Stimulated activated CD4-positive, alpha-beta T cell treated with anti-CD3 and anti-CD28 coated beads, Interleukin-4, amount 100 ng/mL, for 1 hour (primary cell): ENCODE measurements at places on chromosomes 2 and 18.

GRCh38 chr18:2568605-2569004, 2.7 kb downstream of the METTL4 start:
- no peak for DNase-seq

DNA sequence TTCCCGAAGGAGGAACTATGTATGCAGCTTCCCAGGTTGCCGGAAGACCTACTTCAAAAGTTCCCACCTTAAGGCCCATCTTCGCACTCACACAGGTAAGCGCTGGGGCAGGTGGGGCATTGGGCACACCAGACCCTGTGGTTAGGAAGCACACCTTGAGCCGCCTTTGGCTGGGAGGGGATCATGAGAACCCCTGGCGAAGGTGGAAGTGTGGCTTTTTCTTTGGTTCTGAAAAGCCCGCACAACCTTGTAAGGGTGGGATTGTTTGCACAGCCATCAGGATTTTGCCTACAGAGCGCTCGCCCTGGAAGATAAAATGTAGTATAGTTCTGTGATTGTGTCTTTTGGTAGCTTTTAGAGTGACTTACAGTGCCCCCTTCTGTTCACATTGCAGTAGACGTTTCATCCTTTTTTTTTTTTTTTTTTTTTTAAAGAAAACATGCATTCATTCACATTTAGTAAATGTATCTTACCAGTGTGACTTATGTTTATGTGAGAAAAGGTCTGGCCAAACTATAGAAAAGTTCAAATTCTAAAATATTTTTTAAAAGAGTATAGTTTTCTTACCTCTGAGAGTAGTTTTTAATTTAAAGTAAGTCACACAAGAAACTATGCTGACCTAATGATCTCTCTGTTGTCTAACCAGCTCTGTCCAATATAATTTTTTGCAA, 5.3 kb downstream of the KLF11 start:
- no peak for DNase-seq

GRCh38 chr2:240565333-240566202, 2.7 kb upstream of the RNPEPL1 start:
- peak; percentile 84 for DNase-seq

DNA sequence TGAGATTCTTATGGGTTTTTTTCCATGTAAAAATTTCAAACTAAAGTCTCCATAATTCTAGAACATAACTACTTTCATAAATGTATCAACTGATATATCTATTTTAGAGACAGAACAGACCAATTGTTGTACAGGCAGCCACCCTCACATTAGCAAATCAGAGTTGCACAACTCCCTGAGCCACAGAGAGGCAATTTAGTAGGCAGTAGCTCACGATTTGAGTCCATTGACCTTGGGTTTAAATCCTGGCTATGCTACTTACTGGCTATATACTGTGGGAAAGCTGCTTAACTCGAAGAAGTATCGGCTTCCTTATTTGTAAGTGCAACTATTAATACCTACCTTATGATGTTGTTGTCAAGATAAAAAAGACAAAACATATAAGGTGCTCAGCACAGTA, 16.2 kb downstream of the MTIF2 start:
- DNase-seq = no peak

DNA sequence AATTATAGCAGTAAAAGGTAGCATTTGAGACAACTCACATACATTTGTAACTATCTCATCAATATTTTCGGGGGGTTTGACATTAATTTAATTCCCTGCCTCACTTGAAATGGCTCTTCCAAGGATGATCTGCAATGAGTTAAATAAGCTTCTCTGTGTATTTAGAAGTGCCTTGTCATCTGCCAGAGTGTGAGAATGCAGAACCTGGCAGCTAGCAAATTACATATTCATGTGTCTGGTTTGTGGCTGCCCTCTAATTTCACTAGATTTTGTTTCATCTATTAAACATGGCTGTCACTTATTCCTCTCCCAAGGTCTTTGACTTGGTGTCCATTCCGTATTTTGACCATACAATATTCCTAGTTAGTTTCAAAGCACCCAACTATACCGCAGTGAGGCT, 158.3 kb upstream of the CAVIN2 start:
- no peak for DNase-seq

- no peak for DNase-seq
Measured at GRCh38 chr18:51013259-51013658, 16.8 kb upstream of the SMAD4 start.

GRCh38 chr2:232073026-232073425, 111.5 kb downstream of the DIS3L2 start:
- DNase-seq = no peak

- DNase-seq = no peak
Measured at GRCh38 chr2:61356261-61356957, 114.5 kb downstream of the USP34 start.

- no peak for DNase-seq
Measured at GRCh38 chr2:39547811-39548719, 111.0 kb upstream of the MAP4K3 start.

- no peak for DNase-seq
Measured at GRCh38 chr2:41940745-41941063, 107.1 kb upstream of the PKDCC start.

DNA sequence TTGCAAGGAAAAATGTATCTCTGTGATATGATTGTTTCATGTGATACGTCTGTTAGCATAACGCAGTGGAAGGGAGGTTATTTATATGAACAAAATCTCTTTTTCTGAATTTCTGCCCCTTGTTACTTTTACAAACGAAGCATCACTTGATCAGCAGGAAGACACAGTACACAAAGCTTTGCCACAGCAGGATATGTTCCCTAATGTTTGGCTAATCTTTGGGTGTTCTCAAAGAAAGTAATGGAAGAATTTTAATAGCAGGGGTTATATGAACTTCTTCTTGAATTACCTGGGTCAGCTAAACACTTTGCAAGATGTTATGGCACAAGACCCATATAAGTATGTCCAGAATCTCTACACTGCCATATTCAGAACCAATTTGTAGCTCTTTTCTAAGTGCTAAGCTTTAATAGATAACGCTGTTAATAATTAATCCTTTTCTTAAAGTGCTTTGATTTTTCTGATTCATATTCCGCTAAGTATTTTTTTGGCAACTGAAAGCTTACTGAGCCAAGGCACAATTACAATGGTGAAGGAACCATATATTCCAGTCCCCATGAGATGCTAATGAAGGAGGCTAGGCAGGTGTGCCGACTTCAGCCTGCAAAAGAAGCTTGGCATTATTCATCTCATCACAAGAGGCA, 33.2 kb upstream of the TRIB2 start:
- no peak for DNase-seq

- DNase-seq = no peak
Measured at GRCh38 chr2:158512323-158512722, 55.6 kb downstream of the PKP4 start.

GRCh38 chr18:79870301-79871025, 72.7 kb downstream of the KCNG2 start:
- DNase-seq = no peak

DNA sequence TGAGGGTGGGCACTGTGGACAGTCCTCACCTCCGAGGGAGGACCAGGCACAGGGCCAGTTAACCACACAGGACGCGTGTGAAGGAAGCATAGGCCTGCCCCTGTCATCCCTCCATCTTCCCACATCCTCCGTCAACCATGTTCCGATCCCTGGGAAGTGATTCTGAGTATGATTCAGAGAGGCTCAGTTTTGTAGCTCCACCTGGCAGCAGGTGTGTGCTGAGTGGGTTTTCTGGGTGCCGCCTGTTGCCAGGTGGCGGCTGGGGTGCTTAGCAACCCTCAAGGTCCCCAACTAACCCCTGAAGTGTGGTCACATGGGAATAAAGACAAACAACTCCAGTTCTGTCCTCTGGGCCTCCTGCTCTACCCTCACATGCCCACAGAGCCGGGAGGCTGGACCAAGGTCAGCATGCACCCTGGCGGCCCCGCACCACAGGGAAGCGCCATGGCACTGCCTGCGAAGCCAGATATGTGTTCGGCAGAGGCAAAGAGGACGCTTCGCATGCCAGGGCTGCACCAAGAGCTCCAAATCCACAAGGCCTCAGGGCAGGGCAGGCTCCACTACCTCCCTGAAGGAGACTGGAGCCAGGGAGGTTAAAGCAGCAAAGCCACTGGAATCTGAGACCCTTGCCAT, 60.0 kb downstream of the ADCY3 start:
- no peak for DNase-seq

DNA sequence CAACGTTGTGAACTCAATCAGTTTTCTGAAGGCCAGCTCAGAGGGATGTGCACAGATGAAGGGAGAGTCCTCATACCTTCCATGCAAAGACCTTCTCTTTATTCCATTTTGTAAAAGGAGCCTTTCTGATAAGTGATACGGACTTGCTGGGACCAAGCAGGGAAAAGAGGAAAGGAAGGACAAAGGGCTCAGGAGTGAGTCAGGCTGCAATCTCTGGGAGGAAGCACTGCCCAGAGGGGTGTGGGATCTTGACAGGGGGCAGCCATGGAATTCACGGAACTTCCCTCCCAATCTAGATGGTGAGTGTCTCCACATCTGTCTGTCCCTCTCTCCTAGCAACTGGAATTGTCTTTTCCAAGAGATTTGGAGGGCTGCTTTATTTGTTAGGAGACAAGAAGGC, 281.4 kb upstream of the CELF4 start:
- no peak for DNase-seq

- no peak for DNase-seq
Measured at GRCh38 chr18:26771524-26771923, 94.0 kb downstream of the AQP4 start.

GRCh38 chr2:134142903-134143302, 111.0 kb upstream of the MGAT5 start:
- no peak for DNase-seq

GRCh38 chr18:3264362-3264761, 2.4 kb downstream of the MYL12B start:
- DNase-seq = no peak

- DNase-seq = no peak
Measured at GRCh38 chr2:112794131-112794733, 9.9 kb upstream of the IL1A start.

DNA sequence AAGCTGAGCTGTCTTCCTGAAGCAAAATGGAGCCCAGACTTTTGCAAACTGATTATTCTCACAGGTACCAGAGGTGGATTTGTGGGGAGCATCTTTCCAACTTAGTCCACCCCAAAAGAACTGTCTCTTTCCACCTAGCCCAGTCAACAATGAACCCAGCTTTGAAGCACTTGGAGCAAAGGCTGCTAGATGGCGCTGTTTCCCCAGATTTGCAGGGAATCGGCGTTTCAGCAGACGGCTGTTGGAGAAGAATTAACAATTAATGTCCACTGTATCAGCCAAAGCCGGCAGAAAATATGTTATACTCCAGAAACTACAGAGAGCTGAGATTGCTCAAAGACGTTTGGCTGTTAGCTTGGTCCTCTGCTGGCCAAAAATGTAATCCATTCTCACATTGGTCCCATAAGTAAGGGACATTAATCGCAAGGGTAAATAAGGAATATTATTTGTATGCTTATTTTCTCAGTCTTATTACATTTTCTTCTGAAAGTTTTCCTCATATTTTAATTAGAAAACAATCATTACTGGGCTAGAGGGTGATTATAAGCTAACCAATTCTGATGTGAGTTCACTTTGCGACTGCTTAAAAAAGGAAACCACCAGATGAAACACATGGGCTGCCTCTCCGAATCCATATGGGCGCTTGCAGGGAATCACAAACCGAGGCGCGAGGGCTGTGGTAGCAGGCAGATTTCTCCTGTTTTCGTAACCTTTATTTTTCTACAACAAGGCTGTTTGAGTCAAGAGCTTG, 423.8 kb upstream of the MEX3C start:
- peak; percentile 3 for DNase-seq

DNA sequence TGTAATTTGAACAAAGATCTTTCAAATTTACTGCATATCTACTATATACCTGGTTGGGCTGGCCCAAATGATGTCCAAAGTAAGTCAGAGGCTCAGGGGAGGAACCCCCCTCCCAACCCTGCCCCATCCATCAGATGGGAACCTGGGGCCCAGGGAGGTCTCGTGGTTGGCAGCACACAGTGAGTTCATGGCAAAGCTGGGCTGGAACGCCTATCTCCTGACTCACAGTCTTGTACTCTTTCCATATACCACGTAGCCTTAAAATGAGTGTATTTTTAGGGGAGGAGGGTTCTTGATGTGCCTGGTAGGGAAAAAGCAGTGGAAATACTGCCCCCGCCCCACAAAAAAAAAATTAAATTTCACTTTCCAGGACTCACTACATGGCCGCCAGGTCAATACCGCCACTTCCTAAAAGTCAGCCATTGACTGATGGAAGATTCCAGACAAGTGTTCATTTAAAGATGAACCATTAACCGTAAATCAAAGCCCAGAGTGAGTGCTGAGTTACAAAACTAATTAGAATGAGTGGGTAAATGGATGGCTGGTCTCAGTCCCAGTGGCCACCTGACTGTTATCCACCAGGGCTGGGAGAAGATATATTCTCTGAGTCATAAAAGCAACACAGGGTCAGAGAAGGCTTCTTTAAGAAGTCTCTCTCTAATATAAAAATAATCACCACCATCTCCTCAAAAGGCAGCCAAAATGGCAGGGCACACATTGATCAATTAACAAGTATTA, 80.5 kb downstream of the ZBTB7C start:
- no peak for DNase-seq

GRCh38 chr2:150167711-150168110, 319.8 kb downstream of the RND3 start:
- no peak for DNase-seq

- DNase-seq = peak; percentile 85
Measured at GRCh38 chr2:9752441-9753275, 90.6 kb upstream of the TAF1B start.

DNA sequence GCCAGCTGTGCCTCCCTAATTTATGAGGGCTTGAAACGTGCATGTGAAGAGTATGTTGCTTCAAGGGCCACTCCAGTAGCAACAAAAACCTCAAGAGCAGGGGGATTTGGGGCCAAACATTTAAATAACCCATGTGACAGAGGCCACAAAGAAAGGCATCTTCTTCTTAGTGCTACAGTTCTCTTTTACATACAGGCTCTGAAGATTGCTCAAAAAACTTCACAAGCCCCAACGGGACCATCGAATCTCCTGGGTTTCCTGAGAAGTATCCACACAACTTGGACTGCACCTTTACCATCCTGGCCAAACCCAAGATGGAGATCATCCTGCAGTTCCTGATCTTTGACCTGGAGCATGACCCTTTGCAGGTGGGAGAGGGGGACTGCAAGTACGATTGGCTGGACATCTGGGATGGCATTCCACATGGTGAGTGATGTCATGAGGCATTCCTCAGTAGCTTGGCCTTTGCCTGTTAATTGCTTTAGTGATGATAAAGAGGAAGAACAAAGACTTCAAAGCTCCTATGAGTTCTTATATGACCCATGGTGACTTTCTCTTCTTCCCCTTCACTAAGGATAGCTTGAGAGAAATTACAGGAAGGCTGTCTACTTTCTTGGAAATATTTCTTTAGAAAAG, 40.1 kb downstream of the NRP2 start:
- DNase-seq = no peak

DNA sequence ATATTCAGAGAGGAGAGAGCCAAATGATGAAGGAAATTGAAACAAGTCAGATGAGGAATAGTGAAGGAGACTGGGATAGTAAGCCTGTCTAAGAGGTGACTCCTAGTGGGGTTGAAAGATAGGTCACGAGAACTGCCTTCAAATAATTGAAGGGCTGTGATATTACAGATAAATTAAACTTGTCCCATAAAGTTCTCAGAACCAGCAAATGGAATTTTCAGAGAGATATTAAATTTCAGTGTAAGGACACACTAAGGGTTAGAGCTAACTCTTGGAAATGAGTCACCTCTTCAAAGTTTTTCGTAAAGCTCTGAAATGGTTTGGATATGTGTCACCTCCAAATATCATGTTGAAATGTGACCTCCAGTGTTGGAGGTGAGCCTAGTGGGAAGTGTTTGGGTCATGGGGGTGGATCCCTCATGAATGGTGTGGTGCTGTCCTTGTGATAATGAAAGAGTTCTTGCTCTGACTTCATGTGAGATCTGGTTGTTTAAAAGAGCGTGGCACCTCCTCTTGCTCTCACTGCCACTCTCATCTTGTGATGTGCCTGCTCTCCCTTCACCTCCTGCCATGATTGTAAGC, 87.3 kb downstream of the BABAM2 start:
- DNase-seq = peak; percentile 3
